ENCODE measurements at places on chromosomes 1 and 21. TPM values are rescaled to one million over a fixed set of nuclear protein-coding genes. Genes with fewer than 3 reads are reported as not detected.

Gene NR1I3
- total RNA-seq: not detected

Gene AGT
- total RNA-seq: not detected

Gene JAM2
- total RNA-seq: 1.2 TPM

Gene APCS
- not detected for total RNA-seq

Gene AMPD1
- total RNA-seq: not detected

GRCh38 chr1:110293601-110294104 is 45.5 kb upstream of the RBM15 start:
- H3K4me1 ChIP-seq: no peaks in the 10 kb centered on the region
- no peak overlapping the region for H3K27ac ChIP-seq
- DNase-seq: no peak
- H3K27me3 ChIP-seq: peaks cover 13% of the 10 kb centered on the region
- H3K4me3 ChIP-seq: no peak overlapping the region
- no peaks in the 10 kb centered on the region for H3K36me3 ChIP-seq

GRCh38 chr1:87154384-87154783 is 174.3 kb upstream of the LMO4 start:
- no peak overlapping the region for H3K4me3 ChIP-seq
- peaks cover 15% of the 10 kb centered on the region for H3K4me1 ChIP-seq
- peaks cover 25% of the 10 kb centered on the region for H3K27me3 ChIP-seq

- H3K27ac ChIP-seq: no peak overlapping the region
- H3K36me3 ChIP-seq: no peaks in the 10 kb centered on the region
- DNase-seq: no peak
- H3K27me3 ChIP-seq: peaks cover 7% of the 10 kb centered on the region
- no peak overlapping the region for H3K4me3 ChIP-seq
These were observed 95.0 kb downstream of the TLR5 start for GRCh38 chr1:223048026-223048425.

- H3K4me3 ChIP-seq: no peak overlapping the region
- H3K36me3 ChIP-seq: no peaks in the 10 kb centered on the region
These were observed 214.1 kb upstream of the L1TD1 start for GRCh38 chr1:61980561-61980960.

- DNase-seq: no peak
- H3K4me1 ChIP-seq: no peaks in the 10 kb centered on the region
- peaks cover 82% of the 10 kb centered on the region for H3K27me3 ChIP-seq
- no peak overlapping the region for H3K27ac ChIP-seq
- H3K4me3 ChIP-seq: no peak overlapping the region
- H3K36me3 ChIP-seq: no peaks in the 10 kb centered on the region
These were observed 9.7 kb upstream of the PPIE start for GRCh38 chr1:39729030-39729429.

- H3K4me1 ChIP-seq: peaks cover 15% of the 10 kb centered on the region
- H3K4me3 ChIP-seq: no peak overlapping the region
- H3K36me3 ChIP-seq: no peaks in the 10 kb centered on the region
These were observed 359.0 kb downstream of the HHAT start for GRCh38 chr1:210687582-210688279.

GRCh38 chr1:164905869-164906268 is 346.9 kb downstream of the PBX1 start:
- no peak overlapping the region for H3K27ac ChIP-seq
- no peaks in the 10 kb centered on the region for H3K36me3 ChIP-seq
- H3K4me1 ChIP-seq: no peaks in the 10 kb centered on the region
- H3K27me3 ChIP-seq: no peaks in the 10 kb centered on the region
- no peak overlapping the region for H3K4me3 ChIP-seq
- no peak for DNase-seq

DNA sequence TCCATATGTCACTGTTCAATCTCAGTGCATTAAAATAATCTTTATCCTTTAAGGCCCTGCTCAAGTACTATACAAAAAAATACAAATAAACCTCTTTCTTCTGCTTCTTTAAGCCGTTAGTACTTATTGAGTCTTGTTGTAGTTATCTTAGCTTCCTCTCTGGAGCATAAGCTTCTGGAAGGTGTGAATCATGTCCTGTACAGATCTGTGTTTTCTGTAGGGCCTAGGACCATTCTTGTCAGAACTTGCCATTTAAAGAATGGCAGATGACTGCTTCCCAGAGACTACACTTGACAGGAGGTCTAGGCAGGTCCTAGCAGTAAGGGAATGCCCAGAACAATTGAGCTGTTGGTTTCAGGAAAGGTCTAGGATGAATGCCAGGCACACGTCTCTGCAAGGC is 12.9 kb downstream of the NEK7 start:
- H3K27ac ChIP-seq: peak overlapping the region; percentile 82
- H3K4me3 ChIP-seq: peak overlapping the region; percentile 51
- peaks cover 76% of the 10 kb centered on the region for H3K4me1 ChIP-seq
- DNase-seq: no peak
- peaks cover 4% of the 10 kb centered on the region for H3K36me3 ChIP-seq

DNA sequence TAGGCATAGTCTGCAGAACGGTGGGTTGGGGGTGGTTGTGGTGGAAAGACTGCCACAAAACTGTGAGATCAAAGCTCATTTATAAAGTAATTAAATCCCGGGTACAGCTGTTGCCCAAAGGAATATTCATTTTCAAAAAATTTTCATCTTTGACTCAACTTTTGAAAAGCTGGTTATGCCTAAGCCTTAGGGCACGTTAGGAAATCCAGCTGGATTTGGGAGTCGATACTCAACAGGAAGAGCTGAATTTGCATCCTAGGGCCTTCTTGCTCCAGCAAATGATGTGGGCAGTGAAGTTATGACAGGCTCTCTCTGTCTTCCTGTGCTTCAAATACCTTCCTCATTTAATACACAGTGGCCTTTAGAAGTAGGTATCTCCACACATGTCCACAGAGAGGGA is 31.7 kb downstream of the ZP4 start:
- no peaks in the 10 kb centered on the region for H3K36me3 ChIP-seq
- no peak overlapping the region for H3K27ac ChIP-seq
- no peaks in the 10 kb centered on the region for H3K4me1 ChIP-seq
- H3K4me3 ChIP-seq: no peak overlapping the region

GRCh38 chr1:73463873-73464272 is 734.1 kb downstream of the LRRIQ3 start:
- H3K36me3 ChIP-seq: no peaks in the 10 kb centered on the region
- no peak overlapping the region for H3K4me3 ChIP-seq
- H3K27me3 ChIP-seq: no peaks in the 10 kb centered on the region
- no peaks in the 10 kb centered on the region for H3K4me1 ChIP-seq
- no peak for DNase-seq

GRCh38 chr1:44739307-44740178 is at the start of gene KIF2C:
Gene KIF2C, plus strand, starts transcription at chr1:44739837. Its CDS starts 96 bp downstream, at chr1:44739933.
- H3K27me3 ChIP-seq: no peaks in the 10 kb centered on the region
- peak within 1 kb of the TSS; percentile 98 for H3K4me3 ChIP-seq
- H3K4me1 ChIP-seq: peaks cover 33% of the 10 kb centered on the region
- H3K27ac ChIP-seq: peak within 1 kb of the TSS; percentile 91

DNA sequence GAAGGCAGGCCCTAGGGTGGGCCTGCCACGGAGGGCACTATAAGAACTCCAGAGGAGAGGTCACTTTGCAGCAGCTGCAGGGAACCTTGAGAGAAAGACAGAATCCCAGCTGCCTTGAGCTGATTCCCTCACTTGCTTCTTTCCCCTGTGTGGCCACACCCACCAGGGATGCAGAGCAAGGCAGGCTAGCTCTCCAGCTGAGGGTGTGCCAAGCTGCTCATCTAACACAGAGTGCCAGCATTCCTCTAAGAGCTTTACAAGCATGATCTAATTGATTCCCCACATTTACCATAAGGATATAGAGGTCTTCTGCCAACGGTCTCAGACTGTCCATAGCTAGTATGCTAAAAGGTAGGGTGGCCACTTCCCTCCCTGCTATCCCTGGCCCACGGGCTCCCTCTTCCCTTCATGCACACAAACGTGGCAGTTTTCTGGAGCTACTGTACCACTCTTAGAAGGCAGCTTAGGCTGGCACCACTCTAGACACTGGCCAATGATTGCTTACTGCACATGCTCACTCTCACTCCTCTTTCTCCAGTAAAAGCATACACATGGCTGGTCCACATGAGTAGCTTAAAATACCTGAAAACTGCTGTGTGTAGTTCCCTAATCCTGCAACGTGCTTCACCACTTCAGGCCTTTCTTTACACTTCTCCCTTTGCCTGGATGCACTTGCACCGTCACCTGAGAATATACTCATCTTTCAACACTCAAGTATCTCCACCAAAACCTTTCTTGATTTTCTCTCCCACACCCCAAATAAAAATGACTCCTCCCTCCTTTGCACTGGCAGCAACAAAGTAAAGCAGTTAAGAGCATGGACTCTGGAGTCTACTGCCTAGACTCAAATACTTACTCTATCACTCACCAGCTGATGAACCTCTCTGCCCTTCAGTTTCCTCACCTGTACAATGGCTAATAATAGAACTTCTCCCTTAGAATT is 57.7 kb downstream of the DMAP1 start:
- H3K27ac ChIP-seq: no peak overlapping the region
- no peak overlapping the region for H3K4me3 ChIP-seq
- peaks cover 1% of the 10 kb centered on the region for H3K4me1 ChIP-seq
- no peaks in the 10 kb centered on the region for H3K27me3 ChIP-seq
- H3K36me3 ChIP-seq: no peaks in the 10 kb centered on the region
- DNase-seq: no peak

- H3K27me3 ChIP-seq: peaks cover 34% of the 10 kb centered on the region
- peak overlapping the region; percentile 98 for H3K27ac ChIP-seq
- peak overlapping the region; percentile 87 for H3K4me3 ChIP-seq
- H3K36me3 ChIP-seq: peaks cover 5% of the 10 kb centered on the region
- H3K4me1 ChIP-seq: peaks cover 38% of the 10 kb centered on the region
These were observed 569 bp downstream of the ATF3 start for GRCh38 chr1:212608959-212609700.

DNA sequence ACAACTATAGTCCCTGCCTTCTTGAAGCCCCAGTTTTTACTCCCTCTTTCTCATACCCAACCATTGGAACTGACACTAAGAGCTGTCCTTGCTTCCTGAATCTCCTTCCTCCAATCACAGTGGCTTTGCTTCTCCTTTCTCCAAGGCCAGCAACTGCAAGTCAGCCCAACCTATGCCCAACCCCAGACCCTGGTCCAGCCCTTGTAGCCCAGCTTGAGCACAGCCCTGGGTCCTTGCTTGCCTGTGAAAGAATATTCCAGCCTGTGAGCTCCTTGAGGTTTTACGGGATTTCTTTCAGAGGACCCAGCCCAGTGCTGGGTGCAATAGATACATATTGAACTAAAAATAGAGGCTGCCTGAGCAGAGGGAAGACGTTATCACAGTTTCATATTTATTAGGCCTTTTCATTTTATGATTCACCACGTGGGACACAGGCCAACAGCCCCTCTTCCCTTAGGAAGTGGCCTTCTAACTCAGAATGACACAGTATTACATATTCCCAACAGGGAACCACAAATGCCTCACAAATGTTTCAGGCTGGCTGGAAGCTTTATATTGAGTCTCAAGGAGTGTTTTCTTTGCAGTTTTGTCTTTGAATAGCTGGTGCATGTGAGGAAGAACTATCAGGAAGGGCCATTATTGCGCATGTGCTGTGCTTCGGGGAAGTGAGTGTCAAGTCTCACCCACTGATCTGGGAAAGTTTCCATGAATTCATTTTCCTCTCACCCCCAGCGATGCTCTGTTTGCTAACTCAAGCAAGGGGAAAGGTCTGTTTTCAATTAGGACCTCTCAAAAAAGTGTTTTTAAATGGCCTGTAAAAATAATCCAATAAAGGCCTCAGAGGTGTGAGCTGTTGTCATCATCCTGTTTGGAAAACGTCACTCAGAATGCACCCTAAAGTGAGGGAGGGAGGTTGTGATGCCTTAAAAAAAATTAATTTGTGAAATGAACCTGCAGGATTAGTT is 92.3 kb upstream of the NFIA start:
- H3K36me3 ChIP-seq: no peaks in the 10 kb centered on the region
- no peak overlapping the region for H3K4me3 ChIP-seq
- peaks cover 13% of the 10 kb centered on the region for H3K27me3 ChIP-seq
- DNase-seq: no peak

DNA sequence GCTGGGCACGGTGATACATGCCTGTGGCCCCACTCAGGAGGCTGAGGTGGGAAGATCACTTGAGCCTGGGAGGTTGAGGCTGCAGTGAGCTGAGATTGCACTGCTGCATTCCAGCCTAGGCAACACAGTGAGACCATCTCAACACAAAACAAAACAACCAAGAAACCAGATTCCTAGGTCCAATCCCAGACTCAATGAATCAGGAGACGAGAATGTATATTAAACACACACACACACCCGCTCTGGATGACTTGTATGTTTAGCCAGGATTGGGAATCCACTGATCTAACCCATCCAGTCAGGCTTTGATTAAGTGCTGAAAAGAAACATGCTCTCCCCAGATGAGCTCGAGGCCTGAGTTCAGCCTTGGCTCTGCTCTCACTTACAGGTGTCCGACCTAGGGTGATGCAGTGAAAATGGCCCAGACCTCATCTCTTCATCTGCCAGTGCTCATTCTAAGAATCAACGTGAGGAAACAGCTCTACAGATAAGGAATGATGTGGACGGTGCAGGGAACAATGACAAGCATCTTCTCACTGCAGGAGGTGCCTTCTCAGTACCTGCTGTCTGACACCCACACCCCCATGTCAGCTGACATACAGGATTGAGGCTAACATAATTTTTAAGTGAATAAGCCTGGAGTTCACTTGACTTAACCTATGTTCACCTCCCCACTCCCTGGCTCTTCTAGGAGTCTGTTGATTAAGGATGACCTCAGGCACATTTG is 15.3 kb upstream of the SRSF4 start:
- H3K27ac ChIP-seq: peak overlapping the region; percentile 34
- no peaks in the 10 kb centered on the region for H3K36me3 ChIP-seq
- no peak for DNase-seq
- no peak overlapping the region for H3K4me3 ChIP-seq
- H3K27me3 ChIP-seq: no peaks in the 10 kb centered on the region
- H3K4me1 ChIP-seq: peaks cover 7% of the 10 kb centered on the region

- no peak for DNase-seq
- H3K27ac ChIP-seq: no peak overlapping the region
- no peaks in the 10 kb centered on the region for H3K36me3 ChIP-seq
- H3K4me1 ChIP-seq: peaks cover 7% of the 10 kb centered on the region
- no peaks in the 10 kb centered on the region for H3K27me3 ChIP-seq
These were observed 310.3 kb downstream of the NFIA start for GRCh38 chr1:61392409-61393242.

DNA sequence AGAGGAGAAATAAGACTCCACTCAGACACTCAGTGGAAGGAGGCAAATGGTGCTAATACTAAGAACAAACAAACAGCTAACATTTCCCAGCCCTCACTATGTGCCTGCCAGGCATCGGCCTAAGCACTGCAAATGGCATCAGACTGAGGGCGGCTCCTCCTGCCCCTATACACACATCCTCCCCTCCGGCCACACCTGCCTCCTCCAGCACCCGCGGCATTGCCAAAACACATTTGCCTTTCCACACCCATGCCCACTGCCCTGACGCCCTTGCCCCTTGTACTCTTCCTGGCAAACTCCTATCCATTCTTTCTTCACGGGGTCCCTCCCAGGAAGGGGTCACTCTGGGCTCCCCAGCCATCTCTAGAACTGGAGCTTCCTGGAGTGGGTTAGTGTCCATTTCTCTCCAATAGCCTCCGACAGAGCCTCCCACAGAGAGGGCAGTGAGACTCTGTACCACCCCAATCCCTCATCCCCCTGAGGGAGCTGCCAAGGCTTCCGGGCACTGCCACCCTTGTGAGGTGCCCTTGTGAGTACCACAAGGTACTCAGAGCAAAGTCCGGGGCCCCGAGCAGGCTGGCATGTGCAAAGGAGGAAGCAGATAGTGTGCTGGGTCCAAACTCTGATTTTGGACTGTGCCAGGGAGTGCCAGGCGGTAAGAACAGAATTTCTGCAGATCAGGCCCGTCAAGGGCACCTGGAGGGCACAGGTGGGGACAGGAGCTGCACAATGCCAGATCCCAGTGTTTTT is 959 bp downstream of the AKR7A3 start:
- no peak overlapping the region for H3K27ac ChIP-seq
- H3K36me3 ChIP-seq: peaks cover 8% of the 10 kb centered on the region
- no peak for DNase-seq
- H3K4me1 ChIP-seq: peaks cover 6% of the 10 kb centered on the region
- peak overlapping the region; percentile 21 for H3K4me3 ChIP-seq

GRCh38 chr1:19815801-19816736 is 986 bp upstream of the RNF186 start:
- DNase-seq: no peak
- H3K27me3 ChIP-seq: peaks cover 15% of the 10 kb centered on the region
- H3K27ac ChIP-seq: no peak overlapping the region
- no peak overlapping the region for H3K4me3 ChIP-seq

All from activated naive CD8-positive, alpha-beta T cell treated with anti-CD3 and anti-CD28 coated beads, Interleukin-2, amount 10 ng/mL, durations not matched to agents 7 days and 5 days (primary cell).